Omental fat pad (tissue), 4 donors: ENCODE measurements at places on chromosomes 13 and 19.

DNA sequence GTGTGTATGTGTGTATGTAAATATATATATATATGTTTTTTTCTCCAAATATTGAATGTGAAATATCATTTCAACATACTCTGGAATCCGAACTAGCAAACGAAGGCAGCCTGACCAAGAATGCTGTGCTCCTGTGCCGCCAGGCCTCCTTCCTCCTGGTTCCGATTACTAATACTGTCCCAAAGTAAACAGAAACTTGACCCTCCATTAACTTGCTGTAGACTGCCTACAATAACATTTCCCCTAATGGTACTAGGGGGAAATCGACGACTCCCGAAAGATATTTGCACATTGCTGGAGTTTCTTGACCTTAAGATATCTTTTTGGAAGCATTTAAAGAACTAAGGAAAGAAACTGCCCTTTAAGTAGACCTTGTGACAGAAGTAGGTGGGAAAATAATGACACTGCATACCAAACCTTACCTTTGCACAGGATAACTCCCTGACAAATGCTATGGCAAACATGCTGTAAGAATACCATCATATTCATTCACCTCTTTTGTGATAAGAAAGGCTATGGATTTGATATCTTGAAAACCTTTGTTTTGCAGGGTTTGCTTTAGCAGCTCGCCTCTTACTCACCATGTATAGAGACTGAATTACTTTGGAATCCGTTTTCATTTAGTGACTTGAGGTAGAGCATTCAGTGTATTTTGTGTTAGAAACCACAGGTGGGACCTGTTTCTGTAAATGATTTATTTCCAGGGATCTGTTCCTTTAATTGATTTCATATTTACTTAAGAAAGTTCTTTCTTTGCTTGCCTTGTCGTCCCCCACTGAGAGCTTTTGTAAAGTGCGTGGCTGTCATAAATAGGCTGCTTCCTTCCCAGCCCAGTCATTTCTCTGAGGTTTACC, 80.1 kb downstream of the KLF5 start:
- no peak for DNase-seq

GRCh38 chr19:10004617-10005016, 5.7 kb downstream of the COL5A3 start:
- DNase-seq, result no peak

GRCh38 chr19:29855087-29855486, 43.3 kb downstream of the CCNE1 start:
- DNase-seq, result no peak

GRCh38 chr19:44002566-44003460, at the start of gene ZNF230:
ZNF230 (plus strand) TSS chr19:44002957; CDS start chr19:44007079, 4,122 bp downstream.
- DNase-seq, result peak; percentile 58

GRCh38 chr19:29967623-29968022, 25.6 kb downstream of the URI1 start:
- no peak for DNase-seq

GRCh38 chr19:15236886-15237285, 4.6 kb upstream of the EPHX3 start:
- DNase-seq, result no peak

- no peak for DNase-seq
These were observed at the start of gene HDGFL2 for GRCh38 chr19:4472174-4472974. HDGFL2 (plus strand) TSS chr19:4472297; CDS start chr19:4472351, 54 bp downstream.

GRCh38 chr13:92717857-92718256, 508.8 kb upstream of the GPC6 start:
- no peak for DNase-seq

- DNase-seq, result no peak
These were observed 5.1 kb upstream of the GPR18 start for GRCh38 chr13:99263126-99263785.

GRCh38 chr19:43572171-43572588, 3.1 kb downstream of the XRCC1 start:
- no peak for DNase-seq

GRCh38 chr13:79724348-79725103, 243.6 kb downstream of the NDFIP2 start:
- DNase-seq, result no peak

- no peak for DNase-seq
These were observed 148.3 kb downstream of the HS6ST3 start for GRCh38 chr13:96238241-96238640.

GRCh38 chr19:24074720-24075454, 12.1 kb upstream of the ZNF254 start:
- DNase-seq, result no peak

DNA sequence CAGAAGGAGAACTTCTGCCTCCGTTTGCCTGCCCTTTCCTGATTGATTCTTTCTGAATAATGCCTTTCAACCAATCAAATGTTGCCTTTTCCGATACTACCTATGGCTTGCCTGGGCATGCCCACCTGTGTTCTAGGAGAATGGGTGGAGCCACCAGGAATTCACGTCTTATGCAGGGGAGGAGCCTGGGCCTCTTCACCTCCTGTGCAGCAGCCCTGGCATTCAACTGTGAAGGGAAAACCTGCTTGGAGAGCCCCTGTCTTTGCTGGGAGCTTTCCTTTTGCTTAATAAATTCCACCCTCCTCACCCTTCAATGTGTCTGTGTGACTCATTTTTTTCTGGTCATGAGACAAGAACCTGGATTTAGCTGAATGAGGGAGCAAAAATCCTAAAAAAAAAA, 730.7 kb downstream of the UQCRFS1 start:
- DNase-seq, result no peak

- DNase-seq, result no peak
These were observed 40.8 kb downstream of the CYP2B6 start for GRCh38 chr19:41031916-41032315.

DNA sequence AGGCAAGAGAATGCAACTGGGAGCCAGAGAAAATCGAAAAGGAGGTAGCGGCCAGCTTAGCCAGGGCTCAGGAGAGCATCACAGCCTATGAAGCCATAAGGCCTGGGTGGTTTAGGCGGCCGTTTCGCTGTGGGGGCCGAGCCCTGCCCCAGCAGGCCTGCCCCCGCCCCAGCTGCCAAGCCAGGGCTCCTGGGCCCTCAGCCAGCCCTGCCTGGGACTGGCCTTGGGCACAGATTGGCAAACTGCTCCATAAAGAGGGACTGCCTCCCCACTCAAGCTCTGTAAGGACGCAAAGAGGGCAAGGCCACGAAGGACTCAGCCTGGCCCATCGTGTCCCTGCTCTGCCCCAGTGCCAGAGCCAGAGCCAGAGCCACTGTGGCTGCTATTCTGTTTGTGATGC, 10.2 kb downstream of the ZNF653 start:
- no peak for DNase-seq

GRCh38 chr19:13770013-13770635, 4.1 kb upstream of the C19orf53 start:
- no peak for DNase-seq

DNA sequence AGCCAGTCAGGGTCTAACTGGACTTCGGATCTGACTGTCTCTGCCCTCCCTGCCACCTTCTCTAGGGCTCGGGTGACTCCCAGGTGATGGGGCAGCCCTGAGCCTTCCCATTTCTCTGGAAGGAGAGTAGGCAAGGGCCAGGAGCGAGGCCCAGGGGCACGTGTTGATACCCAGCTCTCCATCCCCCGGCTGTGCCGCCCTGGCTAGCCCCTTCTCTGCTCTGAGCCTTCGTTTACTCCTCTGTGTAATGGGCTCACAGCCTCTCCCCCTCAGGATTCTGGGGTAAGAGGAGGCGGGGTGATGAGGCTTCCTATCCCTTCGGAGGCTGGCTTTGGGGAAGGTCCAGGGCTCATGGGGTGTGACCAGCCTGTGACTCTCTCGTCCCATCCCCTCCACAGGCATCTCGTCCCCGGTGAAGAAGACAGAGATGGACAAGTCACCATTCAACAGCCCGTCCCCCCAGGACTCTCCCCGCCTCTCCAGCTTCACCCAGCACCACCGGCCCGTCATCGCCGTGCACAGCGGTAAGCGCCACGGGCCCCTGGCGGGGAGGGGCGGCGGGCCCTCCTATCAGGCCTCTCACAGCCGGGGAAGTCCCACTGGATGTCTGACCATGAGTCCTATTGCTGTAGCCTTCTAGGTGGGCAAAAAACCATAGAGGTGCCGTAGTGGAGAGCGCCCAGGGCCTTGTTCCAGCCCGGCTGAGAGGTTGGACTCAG, 31.6 kb downstream of the SMIM24 start:
- DNase-seq, result no peak

DNA sequence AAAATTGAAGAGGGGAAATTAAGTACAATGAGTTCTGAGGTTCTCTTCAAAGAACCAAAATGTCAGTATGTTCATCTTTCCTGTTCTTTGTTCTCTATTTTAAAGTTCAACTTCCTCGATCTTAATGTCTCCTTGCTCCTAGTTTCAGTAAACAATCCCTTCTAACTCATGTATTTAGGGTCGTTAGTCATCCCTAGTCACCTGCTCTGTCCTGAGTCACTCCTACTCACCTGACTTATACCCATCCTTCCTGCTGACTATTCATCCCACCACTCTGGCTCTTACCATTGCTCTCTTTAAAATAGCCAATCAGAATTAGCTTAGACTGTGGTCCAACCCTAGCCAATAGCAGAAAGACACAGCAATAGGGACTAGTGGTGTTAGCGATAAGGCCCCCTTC, 24.3 kb downstream of the ZNF90 start:
- no peak for DNase-seq

DNA sequence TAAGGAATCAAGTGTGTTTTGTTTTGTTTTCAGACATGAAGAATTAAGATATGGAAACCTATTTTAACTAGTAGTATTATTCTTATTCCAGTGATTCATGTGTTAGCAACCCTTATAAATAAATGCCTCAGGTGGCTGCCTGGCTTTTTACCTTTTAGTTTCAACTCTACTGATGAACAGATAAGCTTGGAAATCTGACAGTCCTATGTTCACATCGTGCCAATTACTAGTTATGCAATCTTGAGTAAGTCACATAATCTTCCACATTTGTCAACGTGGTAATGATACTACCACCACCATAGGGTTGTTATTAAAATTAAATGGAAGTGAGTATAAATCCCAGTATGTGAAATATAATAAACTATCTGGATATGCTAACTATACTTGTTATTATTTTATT, 64.3 kb downstream of the TBC1D4 start:
- DNase-seq, result no peak

DNA sequence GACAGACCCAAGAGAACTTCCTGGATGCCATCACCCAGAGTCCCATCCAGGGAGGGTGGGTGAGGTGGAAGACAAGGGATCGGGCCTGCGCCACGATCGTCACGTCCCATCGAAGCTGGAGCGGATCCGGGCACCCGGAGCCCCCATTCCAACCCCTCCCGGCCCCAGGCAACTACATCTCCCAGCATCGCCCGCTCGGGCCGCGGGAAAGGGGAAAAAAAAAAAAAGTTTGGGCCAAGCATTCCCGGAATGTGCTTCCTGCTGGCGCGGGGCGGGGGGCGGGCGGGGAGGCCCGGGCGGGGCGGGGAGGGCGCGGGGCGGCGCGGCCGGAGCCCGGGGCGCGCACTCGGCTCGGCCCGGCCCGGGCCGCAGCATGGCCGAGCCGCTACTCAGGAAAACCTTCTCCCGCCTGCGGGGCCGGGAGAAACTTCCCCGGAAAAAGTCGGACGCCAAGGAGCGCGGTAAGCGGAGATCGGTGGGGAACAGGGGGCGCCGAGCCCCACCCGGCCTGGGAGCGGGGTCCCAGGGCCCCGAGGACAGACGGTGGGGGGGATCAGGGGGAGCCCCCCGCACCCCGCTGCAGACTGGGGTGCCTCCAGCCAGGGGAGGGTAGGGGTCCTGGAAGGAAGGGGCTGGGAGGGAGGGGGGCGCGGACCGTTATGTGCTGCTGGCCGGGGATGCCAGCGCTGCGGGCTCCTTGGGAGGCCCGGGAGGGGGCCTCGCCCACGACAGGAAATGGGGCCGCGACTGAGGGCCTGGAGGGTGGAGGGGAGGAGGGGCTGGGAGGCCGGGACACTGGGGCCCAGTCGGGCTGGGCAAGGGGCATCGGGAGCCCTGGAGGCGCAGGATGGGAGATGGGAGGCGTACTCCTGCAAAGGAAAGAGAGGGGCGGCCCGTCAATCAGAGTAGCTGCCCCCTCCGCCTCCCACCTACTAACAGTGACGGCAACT, at the start of gene SYDE1:
SYDE1 (plus strand) TSS at position 341 of the 950 bp plus-strand sequence; CDS start at position 374, 33 bp downstream.
- no peak for DNase-seq

GRCh38 chr13:111322916-111323331, 2.5 kb downstream of the TEX29 start:
- no peak for DNase-seq

- DNase-seq, result no peak
These were observed 99.9 kb upstream of the IPO5 start for GRCh38 chr13:97853550-97853949.

GRCh38 chr13:94394723-94395122, 84.8 kb downstream of the DCT start:
- DNase-seq, result no peak

- DNase-seq, result no peak
These were observed 27.5 kb upstream of the ANKRD10 start for GRCh38 chr13:110942248-110942981.

DNA sequence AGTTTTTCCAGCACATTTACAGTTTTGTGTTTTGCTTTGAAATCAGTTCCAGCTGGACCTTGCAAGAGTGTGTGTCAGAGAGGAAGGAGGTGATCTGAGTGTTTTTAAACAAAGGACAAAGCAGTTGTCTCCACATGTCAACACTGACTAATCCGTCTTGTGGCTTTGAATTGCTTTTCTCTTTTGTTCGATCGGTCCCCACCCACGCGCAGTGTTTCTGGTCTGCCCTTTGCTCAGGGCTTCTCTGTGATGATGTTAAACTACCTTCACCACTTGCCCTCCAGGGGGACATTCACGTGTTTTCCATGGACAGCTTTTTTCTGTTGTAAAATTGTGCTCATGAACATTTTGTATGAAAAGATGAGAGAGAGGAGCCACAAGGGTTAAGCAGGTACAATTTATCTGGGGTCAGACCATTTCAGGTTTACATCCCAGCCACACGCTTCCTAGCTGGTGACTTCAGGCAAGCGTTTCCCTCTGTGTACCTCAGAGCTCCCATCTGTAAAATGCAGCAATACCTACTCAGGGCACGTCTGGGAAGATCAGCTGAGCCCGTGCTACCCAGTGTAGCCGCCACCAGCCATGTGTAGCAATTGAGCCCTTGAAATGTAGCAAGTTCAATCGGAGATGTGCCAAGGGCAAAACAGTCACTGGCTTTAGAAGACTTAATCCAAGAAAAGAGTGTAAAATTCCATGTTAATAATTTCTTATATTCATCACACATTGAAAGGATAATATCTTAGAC, 13.5 kb upstream of the PLA2G4C start:
- DNase-seq, result no peak

DNA sequence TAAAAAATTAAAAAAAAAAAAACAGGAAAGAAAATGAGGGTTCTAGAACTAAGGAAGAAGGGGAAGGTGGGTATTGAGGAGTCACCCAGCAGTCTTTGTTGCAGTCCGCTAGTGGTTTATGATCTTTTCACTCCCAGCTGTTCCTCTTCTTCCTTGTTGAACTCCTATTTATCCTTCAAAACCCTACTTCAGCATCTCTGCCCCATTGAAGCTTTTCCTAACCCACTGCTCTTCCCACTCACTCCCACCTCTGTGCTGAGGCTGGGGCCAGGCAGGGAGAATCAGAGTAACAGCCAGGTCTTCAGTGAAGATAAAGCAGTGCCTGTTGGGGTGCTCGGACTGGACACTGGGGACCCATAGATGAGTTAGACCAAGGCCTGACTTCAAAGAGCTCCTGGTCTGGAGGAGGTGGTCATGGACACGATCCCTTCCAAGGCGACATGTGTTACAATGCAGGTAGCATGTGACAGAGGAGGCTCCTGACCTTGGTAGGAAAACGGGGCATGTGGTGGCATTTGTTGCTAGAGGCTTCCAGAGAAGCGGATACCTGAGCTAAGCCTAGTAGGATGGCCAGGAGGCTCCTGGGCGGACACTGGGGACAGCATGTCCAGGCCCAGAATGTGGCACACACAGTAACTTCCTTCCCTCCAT, 11.4 kb downstream of the RUVBL2 start:
- no peak for DNase-seq

- DNase-seq, result no peak
These were observed 4.6 kb upstream of the CACNG8 start for GRCh38 chr19:53958168-53958571.

- DNase-seq, result no peak
These were observed 428.1 kb downstream of the PCDH17 start for GRCh38 chr13:58059624-58060023.
